ENCODE measurements at places on chromosomes 1 and 21.

DNA sequence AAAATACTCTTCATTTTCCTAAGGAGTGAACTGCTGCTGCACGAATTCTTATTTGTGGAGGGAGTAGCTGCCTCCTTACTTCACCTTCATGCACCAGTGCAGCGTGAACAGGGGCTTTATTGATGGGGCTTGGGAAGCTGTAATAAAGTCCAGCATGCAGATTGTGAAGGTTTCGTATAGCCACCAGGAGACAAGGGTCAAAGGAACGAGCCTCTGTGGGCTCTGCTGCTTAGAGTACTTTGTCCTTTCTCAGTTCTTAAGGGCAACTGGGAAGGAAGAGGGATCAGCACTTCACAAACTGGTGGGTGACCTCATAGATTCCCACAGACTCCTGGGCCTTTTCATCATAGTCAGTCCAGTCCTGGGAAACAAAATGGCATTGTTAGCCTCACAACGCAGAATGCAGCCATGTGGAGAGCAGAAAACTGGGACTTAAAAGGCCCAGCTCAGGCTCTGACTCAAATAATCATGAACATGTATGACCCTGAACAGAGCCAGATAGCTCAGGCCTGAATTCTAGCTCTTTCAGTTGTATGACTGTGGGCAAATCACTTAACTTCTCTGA, 6.0 kb downstream of the CZIB start:
- no peak for DNase-seq

DNA sequence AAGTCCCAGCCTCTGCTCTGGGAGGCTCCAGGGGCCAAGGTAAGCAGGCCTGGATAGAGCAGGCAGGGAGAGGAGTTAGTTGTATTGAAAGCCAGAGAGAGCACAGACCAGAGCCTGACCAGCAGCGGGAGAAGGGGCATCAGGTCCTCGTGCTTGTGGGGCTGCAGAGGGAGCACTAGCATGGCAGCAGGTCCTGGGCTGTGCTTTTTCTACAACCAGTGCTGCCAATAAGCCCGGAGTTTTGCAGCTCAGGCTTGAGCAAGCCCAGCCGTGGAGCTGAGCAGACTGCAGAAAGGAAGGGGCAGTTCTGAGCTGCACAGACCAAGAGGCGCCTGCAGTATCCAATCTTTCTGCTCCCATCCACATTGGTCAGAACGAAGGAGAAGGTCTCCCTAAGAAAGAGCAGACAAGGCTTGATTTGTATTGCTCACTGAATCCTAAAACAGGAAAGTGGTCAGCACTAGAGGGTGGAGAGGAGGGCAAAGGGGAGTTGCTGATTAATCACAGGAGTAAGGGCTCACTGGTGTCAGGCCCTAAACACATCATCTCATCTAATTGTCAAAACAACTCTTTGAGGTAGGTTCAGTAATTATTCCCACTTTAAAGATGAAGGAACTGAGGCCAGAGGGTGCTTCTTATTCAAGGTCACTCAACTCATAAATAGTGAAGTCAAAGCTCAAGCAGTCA, 2.7 kb downstream of the DENND2D start:
- DNase-seq = peak; percentile 62

DNA sequence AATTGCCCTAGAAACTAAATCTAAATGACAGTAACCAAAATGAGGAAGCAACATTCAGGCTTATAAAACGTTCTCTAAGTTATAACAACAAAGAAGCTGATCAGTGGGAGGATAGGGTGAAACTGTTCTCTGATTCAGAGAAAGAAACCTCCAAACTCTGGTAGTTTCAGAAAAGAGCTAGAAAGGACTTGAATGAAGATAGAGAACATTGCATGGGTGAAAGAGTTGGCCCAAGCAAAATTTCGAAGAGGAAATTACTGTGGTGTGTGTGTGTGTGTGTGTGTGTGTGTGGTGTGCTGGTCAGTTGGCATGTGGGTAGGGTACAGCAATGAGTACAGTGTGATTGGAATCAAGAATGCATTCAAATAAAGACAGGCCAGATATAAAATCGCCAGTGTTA, 16.5 kb upstream of the SPAG17 start:
- DNase-seq = no peak

GRCh38 chr1:183806675-183807074, 1.8 kb downstream of the RGL1 start:
- no peak for DNase-seq

GRCh38 chr1:31476891-31477846, 64.2 kb downstream of the SERINC2 start:
- no peak for DNase-seq

GRCh38 chr1:11505591-11506538, 26.9 kb downstream of the DISP3 start:
- DNase-seq = no peak

DNA sequence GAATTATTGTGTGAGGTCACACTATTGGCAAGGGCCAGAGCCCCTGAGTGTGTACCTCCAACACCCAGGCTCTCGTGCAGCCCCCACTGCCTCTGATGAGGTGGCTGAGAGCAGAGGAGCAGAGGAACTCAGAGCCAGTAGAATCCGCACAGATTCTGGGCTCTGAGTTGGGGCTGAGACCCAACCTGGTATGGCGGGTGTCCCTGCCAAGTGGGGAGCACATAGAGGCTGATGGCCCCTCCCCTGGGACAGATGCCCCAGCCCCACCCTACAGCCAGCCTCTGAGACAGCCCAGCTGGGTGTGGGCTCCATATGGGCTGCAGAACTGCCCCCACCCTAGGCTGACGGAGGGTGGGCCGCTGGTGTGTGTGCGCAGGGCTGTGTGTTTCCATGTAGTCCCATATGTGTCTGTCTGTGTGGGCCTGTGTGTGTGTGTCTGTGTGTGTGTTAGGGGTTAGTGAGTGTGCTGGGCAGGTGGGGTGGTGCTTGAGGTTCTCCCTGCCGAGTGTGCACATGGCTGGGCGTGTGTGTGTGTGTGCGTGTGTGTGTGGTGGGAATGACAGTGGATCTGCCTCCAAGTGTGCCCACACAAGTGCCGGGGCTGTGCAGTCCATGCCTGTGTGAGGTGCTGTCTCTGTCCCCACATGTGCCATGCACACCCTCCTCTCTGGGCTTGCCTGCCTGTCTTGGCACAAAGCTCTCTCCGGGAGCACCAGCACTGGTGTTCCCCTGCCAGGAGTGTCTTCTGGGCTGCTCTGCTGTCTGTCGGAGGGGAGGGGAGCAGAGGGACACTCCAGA, 24.4 kb downstream of the FOXO6 start:
- no peak for DNase-seq

- DNase-seq = no peak
Measured at GRCh38 chr1:76959556-76959955, 92.3 kb downstream of the ST6GALNAC5 start.

DNA sequence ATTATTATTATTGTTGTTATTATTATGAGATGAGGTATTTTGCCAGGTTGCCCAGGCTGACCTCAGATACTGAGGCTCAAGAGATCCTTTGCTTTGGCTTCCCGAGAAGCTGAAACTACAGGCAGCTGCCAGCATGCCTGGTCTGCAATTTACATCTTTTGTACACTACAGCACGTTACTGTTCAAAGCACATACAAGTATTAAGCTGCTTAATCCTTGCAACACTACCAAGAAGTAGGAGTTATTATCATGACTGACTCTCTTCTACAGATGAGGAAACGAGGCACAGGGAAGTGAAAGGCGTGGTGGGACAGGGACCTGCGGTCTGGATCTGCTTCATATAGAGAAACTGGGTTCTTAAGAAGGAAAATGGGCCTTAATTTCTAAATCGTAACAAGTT, 11.6 kb downstream of the ERG start:
- DNase-seq = no peak

GRCh38 chr1:204363335-204364114, 3.8 kb upstream of the PLEKHA6 start:
- DNase-seq = peak; percentile 83

DNA sequence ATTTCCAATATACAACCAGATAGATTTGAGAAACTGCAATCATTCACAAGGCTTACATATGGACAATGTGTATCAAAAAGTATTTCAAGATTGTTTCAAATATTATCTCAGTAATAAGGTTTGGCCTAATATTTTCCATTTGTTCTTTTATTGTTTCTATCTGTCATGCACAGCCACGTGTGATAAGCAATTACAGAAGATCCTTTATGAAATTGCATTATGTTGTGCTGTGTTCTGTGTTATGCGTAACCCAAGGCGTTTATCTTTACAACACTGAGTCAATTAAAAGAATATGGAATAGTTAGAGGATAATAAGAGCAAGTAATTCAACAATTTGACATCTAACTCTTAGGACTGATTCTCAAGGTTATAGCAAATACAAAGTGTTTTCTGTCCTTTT, 1009.3 kb upstream of the PRMT6 start:
- DNase-seq = no peak

- no peak for DNase-seq
Measured at GRCh38 chr1:83011265-83011664, 987.7 kb downstream of the TTLL7 start.

DNA sequence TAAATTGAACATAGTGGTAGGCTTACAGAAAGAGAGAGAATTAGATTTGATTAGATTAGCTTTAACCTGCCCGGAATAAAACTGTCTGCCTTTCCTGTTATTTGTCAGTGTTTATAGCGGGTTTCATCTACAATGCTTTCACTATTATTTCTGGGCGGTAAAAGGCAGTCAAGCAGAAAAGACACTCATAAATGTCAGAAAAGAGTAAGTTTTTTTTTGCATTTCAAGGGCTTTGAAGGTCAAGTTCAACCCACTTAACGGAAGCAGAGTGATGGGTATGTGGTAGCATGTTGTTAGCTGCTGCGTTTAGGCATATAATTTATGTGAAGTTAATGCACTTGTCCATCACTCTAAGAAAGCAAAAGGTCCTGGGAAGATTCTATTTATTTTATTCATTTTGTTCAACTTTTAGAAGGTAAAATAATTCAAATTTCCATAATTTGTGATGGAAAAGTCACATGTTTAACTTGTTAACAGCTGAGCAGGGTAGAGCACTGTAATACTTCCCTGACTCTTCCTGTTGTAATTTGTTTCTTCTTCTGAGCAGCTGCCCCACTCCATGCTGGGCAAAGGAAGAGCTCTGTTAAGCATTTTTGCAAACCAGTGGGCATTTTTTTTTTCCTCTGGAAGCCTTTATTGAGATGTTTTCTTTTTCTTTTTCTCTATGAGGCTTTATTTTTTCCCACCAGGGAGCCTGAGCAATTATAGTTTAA, 220.1 kb downstream of the ST6GALNAC3 start:
- peak; percentile 40 for DNase-seq

- no peak for DNase-seq
Measured at GRCh38 chr1:194774535-194774934, 1588.1 kb upstream of the B3GALT2 start.
